ENCODE measurements at places on chromosomes 1 and 21. TPM values are rescaled to one million over a fixed set of nuclear protein-coding genes. Genes with fewer than 3 reads are reported as not detected.

- no peak for DNase-seq
Measured at GRCh38 chr1:40973912-40974311, 5.6 kb upstream of the CTPS1 start.

DNA sequence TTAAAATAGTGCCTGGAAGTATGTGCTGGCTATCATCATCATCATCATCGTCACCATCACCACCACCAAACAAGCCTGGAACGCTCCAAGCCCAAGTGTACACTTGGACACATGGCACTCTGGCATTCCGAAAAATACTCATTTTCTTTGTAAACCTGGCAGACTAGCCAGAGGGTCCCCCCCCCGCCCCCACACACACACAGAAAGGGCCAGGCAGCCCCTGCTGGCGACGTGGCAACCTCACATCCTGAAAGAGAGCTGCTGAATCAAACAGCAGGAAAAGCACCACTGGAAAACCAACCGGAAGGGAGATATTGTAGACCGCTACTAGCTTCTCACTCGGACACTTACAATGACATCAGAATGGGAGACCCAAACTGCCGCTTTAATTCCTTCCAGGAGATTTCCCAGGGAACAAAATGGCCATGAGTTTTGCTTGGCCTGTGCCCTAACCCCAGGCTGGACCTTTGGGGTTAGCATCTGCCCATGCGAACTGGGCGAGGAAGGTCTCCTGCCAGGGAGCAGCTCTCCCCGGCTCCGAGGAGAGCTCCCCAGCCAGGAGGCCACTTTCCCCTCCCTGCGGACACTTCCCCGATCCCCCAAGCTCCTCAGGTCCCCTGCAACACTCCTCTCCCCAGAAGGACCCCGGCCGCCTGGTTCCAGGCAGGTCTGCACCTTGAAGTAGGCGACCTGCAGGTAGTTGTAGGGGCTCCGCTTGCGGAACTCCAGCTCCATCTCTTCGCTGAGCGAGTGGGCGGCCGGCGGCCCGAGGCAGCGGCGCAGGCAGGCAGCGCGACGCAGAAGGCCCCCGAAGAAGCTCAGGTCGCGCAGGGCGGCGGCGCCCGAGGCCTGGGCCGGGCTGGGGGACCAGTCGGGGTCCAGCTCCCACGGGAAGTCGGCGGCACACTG, 742 bp downstream of the P3H1 start:
- no peak for DNase-seq

DNA sequence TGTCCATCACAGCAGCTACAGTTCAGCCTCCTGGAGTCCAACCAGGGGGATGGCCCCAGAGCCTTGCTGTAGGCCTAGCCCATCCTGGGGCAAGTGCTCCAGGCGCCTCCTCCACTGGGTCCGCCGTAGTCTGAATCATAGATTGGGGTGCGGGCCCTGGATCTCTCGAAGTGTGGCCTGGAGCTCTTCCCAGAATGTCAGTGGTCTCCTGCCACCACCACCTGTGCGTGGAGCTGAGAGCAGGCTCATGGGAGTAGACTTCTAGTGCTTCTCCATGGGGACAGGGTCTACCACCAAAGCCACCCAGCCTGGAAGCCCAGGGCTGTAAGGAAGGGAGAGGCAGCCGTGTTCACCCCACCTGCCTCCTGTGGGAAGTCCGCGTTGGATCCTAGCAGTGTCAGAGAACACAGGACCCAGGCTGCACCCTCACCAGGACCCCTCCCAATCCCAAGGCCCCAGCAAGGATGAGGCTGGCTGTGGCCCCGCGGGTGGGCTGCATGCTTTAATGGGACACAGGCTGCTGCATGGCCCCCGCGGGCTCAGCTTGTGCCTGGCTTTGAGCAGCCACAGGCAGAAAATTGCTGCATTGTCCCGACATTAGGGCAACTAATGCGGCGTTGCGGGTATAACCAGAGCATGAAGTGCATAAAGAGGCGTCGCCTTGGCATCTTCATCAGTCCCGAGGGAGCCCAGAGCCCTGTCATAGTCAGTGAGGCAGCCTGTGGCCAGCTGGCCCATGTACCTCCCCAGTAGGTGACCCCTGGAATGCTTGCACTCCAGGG, 735 bp upstream of the HES3 start:
- DNase-seq, result no peak

CNKSR1 gene
- not detected for total RNA-seq

GRCh38 chr1:91080650-91081049, 58.8 kb upstream of the ZNF644 start:
- DNase-seq, result no peak

GRCh38 chr1:119895102-119895501, 1.2 kb downstream of the ADAM30 start:
- no peak for DNase-seq

GRCh38 chr21:35326677-35327076, 277.6 kb upstream of the RUNX1 start:
- DNase-seq, result no peak

ZBTB8A gene
- 2.2 TPM for total RNA-seq

DNA sequence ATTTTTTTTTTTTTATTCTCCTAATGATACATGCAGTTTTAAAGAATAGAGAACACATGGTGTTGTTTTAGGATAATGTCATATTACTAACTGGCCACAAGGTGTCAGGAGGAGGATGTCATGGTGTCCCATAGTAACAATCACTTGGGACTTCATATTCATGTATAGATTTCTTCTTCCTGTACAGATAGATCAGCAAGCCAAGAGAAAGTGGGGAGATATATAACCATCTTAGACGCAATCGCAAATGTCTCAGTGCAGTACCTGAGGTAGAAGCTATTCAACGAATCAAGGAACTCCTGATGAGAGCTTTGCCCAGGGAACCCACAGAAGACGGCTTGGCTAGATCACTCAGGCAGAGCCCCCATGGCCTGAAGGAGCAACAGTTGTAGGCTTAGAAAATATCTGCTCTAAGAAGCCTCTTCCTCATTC, 12.3 kb downstream of the OR2T11 start:
- no peak for DNase-seq

TBX19 gene
- total RNA-seq, result 0.64 TPM

RTCA gene
- total RNA-seq, result 2.8 TPM

DNA sequence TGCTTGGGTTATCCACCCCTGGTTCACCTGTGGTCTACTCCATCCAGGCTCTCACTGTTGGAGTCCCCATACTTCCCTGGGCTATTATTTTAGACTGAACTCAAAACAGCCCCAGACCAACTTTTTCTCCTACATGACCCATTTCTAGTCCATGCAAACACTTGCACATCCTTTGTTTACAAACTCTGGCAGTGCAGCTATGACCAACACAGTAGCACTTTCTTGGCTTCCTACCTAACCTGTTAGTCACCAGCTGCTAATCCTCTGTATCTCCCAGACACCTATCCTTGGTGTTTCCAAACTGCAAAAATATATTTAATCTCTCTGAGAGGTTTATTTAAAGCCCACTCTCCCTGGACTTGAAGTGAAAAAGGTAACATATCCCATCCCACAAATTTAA, 90.8 kb downstream of the DDAH1 start:
- DNase-seq, result no peak

LIN28A gene
- total RNA-seq, result not detected

GRCh38 chr1:154434346-154435085, 29.4 kb downstream of the IL6R start:
- DNase-seq, result peak; percentile 61

DNA sequence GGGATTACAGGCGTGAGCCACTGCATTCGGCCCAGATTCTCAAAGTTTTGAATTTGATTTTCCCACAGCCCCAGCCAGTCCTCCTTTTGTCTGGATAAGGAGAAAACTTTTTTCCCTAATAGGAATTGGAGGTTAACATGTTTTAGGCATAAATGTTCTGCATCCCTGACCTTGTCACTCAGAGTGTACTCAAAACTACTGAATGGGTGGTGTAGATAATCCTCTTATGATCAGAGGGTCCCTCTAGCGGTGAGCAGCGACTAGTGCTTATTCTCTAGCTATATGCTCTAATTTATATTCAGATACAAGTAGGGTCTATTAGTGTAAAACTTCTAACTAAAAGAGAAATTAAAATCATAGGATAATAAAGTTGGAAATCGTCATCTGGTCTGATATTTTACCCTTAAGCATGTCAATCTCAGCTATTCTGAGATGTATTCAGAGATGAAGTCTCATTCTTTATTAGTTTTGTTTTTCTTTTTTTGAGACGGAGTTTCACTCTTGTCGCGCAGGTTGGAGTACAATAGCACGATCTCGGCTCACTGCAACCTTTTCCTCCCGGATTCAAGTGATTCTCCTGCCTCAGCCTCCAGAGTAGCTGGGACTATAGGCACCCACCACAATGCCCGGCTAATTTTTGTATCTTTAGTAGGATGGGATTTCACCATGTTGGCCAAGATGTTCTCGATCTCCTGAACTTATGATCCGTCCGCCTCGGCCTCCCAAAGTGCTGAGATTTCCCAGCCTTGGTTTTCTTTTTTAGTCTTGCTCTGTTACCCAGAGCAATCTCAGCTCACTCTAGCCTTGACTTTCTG, 2.7 kb upstream of the PSMD4 start:
- DNase-seq, result peak; percentile 82

- peak; percentile 78 for DNase-seq
Measured at GRCh38 chr21:45129189-45129923, 55.0 kb downstream of the ADARB1 start.

DNA sequence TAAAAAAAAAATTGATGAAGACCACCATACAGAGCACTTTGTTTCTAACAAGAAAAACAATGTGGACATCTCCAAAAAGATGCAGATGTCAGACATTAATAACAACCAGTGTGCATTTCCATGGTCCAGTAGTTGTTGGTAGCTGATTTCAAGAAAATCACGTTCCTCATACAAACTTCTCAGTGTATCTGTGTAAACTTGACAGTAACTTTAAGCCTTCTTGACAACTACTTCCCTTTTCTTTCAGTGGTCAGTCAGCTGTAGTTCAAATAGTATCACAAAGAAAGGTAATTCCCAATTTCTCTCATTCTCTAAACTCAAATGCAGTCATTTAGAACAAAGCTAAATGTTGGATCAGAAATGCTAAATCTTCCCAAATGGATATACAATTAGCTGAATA, 879.9 kb downstream of the AMY1C start:
- DNase-seq, result no peak

DNA sequence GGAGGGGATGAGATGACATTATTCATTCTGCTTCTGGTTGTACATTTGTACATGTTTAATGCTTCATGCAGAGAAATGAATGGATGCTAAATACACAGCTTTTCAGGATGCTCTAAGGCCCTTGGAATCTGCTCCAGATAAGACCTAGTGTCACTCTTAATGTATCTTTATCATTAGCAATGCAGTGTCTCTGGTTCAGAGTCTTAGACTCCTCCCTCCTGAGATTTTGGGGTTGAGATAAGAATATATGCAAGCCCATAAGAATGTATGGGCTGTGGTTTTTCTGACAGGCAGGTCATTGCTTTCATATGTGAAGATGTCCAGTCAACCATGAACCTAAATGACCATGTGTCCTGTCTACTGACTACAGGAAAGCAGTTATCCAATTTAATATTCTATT, 415.5 kb downstream of the RPS6KC1 start:
- no peak for DNase-seq

- DNase-seq, result no peak
Measured at GRCh38 chr1:29999595-29999994, 723.8 kb downstream of the MATN1 start.

NHLH2 gene
- not detected for total RNA-seq

NCMAP gene
- not detected for total RNA-seq

FNDC10 gene
- total RNA-seq, result 1.8 TPM

C1orf94 gene
- not detected for total RNA-seq

GRCh38 chr21:46100020-46100419, 2.1 kb downstream of the COL6A2 start:
- peak; percentile 6 for DNase-seq

GRCh38 chr1:215474940-215475339, 92.2 kb upstream of the KCTD3 start:
- DNase-seq, result no peak

GRCh38 chr1:191575746-191576145, 582.5 kb upstream of the RGS18 start:
- DNase-seq, result no peak

OR10J1 gene
- not detected for total RNA-seq

DNA sequence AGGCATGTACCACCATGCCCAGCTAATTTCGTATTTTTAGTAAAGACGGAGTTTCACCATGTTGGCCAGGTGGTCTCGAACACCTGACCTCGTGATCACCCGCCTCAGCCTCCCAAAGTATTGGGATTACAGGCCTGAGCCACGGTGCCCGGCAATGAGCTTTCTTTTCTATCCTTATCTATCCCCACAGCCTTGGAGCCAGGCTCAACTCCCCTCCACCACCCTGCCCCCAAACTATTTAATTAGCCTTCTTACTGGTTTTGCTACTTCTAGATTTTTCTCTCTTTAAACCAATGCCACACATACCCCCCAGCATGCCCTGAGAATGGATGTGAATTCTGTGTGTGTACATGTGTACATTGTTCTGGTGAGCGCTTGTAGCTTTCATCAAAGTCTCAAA, 5.7 kb upstream of the VANGL2 start:
- DNase-seq, result no peak
